Stimulated activated naive CD4-positive, alpha-beta T cell (primary cell): ENCODE measurements at places on chromosomes 16 and 17.

DNA sequence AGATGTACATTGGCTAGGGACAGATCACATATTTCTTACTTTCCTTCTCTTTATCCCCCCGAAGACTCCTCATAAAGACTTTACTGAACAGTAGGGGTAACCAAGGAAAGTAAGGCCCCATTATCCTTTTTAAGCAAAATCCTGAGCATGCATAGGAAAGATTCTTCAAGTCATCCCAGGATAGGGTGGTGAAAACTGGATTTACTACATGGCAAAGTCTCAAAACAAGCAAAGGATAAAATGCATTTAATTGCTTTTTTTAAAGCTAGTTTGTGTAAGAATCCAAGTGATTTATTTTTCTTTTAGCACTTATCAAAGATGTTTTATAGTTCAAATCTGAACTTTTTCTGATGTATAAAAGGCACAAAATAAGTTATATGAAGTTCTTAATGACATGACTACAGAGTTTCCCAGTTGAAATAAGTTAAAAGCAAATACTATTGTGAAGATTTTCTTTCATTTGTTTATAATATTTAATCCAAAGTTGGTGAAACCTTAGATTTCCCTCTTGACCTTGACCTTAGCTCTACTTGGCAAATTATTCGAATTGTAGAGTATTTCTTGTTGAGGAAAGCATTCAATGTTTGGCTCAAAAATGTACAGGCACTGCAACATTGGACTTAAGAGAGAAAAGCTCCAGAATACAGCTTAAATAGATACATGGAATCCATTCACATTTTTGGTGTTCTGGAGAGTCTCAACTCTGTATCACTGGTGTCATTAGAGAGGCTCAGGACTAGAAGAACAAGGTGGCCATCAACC, 104.3 kb downstream of the ABCA8 start:
- no peak for DNase-seq

DNA sequence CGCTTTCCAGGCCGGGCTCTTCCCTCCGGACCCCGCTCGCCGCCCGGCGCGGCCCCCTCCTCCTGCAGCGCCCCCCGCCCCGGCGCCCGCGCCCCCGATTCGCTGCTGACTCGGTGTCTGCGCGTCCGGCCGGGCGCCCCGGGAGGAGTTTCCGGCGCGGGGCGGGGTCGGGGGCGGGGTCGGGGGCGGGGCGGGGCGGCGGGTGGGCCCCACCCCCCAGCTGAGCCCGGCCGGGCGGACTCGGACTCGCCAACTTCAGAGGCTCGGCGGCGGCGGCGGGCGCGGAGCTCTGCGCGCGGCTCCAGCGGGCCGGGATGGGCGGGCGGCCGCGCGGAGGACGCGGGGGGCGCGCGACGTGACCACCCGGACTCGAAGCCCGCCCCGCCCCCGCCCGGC, at the start of gene METRNL:
TSS of gene METRNL (plus strand) at position 258 of the 396 bp plus-strand sequence. CDS start 207 bp downstream, outside the sequence.
- peak; percentile 10 for DNase-seq

DNA sequence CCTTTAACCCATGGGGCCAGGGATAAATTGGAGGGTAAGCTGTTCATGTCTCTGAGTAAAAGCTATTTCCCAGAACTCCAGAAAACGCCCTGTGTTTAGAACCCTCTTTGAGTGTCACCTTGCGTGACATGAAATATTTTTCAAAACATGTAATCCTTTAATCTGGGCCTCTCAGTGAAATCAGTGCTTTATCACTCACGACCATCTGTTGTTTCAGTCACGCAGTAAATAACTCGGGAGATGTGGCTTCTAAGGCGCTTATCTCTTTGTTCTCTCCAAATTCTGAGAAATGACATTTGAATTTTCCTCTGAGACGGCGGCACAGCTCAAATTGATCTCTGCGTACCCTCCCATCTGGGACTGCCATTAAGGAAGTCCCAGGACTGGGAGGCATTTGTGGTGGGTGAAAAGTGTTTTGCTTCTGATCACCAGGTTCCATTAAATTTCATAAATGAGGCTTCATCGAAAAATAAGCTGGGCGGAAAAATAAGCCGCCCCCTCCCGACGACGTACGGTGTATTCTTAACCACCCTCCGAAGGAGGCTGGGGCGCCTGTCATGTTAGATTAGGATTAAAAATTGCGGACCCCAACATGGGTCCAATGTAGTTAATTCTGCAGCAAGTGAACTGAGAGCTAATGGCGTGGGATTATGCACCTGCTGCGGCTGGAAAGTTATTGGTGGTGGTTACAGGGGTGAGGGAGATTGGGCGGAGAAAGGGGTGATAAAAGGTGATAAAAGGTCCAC, 12.7 kb downstream of the WFDC1 start:
- no peak for DNase-seq

- no peak for DNase-seq
Measured at GRCh38 chr17:65730711-65731169, 169.3 kb upstream of the AXIN2 start.
